ENCODE measurements at places on chromosomes 16 and 17.

DNA sequence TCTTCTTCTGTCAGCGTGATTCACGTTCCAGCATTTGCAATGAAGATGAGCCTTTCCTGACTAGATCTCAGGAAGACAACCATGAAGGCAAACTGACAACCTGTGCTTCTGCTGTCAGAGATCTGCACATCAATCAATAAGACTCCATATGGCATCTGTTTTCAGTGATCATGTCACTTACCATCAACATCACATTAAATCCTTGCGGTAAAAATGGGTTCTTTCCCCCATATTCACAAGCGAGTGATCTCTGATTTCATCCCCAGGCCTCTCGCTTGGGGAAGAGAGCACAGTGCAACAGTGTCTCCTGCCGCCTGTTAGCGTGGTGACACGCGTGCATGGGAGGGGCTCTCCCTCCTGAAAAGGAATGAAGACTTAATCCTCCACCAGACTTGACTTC lies 11.1 kb downstream of the NACA2 start:
- DNase-seq, result no peak

GRCh38 chr16:49617710-49618330 lies 238.1 kb downstream of the ZNF423 start:
- no peak for DNase-seq

- DNase-seq, result no peak
Observed at GRCh38 chr17:18321309-18321708, 6.2 kb downstream of the SMCR8 start.

DNA sequence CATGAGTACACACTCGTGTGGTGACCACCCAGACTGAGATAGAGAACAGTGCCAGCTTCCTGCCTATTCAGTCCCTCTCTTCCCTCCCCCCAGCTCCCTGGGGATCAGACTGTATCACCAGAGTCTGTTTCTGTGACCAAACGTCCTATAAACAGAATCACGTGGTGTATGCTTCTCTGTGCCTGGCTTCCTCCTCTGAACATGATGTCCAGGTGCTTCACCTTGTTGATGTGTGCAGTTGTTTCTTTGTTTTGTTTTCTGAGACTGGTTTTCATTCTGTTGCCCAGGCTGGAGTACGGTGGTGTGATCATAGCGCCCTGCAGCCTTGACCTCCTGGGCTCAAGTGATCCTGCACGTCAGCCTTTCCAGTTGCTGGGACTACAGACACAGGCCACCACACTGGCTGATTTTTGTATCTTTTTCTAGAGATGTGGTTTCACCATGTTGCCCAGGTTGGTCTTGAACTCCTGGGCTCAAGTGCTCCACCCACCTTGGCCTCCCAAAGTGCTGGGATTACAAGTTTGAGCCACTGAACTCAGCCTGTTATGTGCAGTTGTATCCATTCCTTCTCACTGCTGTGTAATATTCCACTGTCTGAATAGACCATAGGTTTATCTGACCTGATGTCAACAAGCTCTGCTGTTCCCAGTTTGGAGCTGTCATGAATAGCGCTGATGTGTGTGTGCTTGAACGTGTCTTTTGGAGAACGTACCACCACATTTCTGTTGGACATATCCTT lies 28.9 kb upstream of the PRM1 start:
- no peak for DNase-seq

DNA sequence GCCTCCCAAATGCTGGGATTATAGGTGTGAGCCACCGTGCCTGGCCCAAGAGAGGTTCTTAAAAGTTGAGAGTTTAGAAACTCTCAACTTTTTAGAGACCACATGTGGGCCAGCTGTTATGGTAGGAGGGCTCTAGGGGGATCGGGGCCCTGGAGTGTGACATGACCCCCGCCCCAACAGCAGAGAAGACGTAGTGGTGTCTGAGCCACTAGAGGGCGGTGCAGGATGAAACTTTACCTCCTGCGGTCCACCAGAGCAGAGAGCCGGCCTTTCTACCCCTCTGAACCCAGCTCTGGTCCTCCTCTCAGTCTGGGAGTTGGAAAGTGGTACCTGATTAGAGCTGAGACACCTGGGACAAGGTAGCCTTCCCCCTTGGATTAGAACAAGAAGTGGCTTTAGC lies 7.4 kb downstream of the CDK5RAP3 start:
- peak; percentile 29 for DNase-seq

GRCh38 chr17:45663772-45664171 lies 120.3 kb upstream of the CRHR1 start:
- DNase-seq, result no peak

DNA sequence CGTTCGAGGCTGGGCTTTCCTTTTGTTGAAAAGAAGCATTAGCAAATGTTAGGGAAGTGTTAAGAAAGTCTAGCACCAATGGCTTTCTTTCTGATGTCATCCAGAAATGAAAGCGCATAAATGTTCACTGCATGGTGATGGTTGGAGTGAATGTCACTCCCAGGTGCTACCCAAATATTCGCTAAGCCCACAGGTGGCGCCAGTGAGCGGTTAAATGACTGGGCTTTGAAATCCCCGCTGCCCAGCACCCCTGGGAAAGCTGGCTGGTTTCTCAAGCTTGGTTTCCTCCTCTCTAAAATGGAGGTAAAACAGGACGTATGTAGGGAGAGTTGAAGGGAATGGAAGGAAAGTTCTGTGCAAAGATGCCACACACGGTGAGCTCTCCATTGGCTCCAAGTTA lies 104.4 kb downstream of the IRX5 start:
- DNase-seq, result peak; percentile 12

- DNase-seq, result no peak
Observed at GRCh38 chr17:17499402-17500145, 3.4 kb upstream of the RASD1 start.

DNA sequence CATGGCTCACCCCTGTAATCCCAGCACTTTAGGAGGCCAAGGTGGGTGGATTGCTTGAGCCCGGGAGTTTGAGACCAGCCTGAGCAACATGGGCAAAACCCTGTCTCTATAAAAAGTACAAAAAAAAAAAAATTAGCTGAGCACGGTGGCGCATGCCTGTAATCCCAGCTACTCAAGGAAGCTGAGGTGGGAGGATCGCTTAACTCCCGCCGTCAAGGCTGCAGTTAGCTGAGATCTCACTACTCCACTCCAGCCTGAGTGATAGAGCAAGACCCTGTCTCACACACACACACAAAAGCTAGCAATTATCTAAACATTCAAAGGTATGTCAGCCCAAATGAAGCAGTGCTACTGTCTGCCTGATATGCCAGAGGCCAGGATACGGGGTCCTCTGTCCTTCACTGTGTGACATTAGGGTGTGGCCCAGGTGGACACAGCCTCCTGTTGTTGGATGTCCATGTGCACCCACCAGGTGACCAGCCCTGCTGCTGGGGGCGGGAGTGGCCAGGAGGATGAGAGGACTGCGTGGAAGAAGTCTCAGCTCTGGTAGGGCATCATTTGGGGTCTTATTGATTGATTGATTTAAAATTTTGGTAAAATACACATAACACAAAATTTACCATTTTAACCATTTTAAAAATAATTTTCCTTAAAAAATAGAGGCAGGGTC lies 3.9 kb downstream of the NLRC3 start:
- no peak for DNase-seq

DNA sequence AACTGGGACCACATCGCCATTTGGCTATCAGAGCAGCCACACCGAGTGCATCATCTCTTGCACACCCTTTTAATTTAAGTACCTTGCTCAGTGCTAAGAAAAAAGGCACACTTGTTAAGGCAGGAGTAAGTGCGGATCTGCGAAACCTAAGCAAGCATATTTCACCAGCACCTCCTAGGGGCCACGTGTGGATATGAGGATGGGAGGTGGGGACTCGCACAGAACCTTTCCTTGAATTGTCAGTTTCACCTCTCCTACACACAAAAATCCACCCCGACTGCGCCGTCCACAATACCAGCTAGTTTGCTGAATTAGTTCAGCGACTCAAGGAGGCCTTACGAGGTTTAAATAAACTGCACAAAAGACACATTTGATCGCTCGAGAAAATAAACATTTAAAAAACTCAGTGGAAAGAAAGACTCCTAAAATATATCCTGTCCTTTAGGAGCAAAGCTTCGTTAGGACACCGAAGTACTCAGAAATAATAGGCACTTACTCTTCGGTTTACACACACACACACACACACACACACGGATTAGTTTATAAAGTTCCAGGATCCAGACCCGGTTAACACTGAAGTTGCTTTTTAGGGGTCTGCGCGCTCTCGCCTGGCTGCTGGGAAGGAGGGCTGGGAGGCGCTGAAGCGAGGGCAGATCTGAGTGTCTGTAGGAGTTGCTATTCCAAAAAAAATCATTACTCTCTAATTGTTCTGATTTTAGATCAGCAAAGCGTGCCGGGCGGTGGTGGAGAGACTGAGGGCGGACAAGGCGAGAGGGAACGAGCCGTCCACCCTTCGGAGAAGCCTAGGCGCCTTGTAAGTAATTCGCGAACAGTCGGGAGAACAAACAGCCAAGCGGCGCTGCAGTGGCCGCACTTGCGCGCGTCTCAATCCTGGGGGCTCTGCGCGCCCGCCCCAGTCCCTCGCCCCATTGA lies 1.0 kb upstream of the KCNJ2 start:
- DNase-seq, result no peak

- no peak for DNase-seq
Observed at GRCh38 chr17:19333736-19334290, 28.7 kb downstream of the B9D1 start.

DNA sequence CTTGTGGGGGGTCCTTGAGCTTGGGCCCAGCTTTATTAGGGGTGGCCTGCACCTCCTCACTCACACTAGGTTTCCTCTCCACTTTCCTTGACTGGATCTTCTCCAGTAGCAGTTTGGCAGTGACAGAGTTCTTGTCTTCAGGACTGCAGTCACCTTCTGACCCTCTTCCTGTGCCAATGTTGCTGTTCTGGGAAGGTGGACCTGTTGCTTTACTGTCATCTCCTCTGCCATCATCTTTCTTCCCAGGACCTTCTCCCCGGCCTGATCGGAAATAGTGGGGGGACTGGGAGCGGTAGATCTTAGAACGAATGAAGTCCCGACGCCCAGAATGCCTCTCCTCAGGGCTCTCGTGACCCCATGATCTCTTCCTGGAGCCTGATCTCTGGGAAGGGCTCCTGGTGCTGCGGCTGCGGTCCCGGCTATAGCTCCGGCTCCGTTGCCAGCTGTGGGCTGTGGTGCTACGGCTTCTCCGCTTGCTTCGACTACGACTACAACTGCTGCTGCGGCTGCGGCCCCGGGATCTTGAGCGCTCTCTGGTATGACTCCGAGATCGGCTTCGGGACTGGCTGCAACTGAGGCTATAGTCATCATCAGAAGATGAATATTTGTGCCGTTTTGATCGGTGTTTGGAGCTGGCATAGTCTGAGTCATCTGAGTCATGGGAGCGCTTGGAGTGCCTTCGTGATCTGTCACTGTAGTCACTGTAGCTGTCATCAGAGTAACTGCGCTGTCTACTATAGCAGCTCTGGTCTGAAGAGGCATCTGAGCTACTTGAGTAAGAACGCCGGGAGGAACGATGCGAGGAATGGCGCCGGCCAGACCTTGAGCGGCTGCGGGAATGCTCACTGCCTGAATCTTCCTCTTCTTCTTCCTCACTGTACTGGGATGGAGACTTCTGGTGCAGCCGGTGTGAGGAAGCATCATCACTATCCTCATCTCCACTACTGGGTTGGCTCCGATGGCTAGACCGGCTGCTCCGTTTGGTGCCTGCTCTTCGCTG lies 9.5 kb upstream of the ITGA2B start:
- DNase-seq, result no peak

DNA sequence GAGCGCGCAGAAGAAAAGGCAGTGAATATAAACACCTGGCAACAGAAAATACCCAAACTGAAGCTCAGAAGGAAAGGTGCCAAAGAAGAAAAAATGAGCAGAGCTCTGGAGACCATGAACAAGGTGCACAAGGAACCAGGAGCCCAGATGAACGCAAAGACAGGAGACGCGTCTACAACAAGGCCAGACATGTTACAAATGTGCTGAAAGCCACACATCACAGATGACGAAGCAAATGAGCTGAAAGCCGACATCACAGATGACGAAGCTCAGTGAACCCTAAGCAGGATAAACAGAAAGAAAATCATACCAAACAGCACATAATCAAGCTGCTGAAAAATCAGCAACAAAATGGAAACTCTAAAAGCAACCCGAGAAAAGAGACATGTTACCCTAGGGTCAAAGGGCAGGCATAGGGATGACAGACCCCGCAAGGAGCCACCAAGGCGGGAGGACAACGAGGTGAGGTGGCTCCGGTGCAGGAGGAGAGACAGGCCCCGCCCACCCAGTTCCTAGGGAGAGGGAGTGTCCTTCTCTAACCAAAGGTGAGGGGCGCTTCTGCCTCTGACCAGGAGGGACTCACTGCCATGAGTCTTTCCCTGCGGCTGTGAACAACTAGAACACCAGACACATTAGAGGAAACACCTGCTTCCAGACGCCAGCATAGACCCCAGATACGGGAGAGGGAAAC lies 39.1 kb downstream of the CCDC57 start:
- no peak for DNase-seq

GRCh38 chr17:79577485-79578187 lies 33.2 kb downstream of the RBFOX3 start:
- no peak for DNase-seq

DNA sequence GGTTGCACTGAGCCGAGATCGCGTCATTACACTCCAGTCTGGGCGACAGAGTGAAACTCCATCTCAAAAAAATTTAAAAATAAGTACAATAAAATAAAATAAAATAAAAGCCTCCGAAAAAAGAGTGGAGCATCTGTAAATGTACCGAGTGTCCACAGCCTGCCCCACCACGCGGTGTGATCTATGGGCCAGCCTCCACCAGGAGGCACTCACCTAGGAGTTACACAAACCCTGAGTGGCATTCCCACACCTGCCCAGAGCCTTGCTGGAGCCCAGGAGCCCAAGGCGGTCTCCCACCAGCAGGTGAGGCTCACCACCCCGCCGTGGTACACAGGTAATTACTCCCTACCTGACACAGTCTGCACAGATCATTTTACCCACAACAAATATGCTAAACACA lies 183.2 kb downstream of the ZNF423 start:
- DNase-seq, result no peak

- DNase-seq, result no peak
Observed at GRCh38 chr17:3766779-3767178, 34.2 kb downstream of the ITGAE start.

DNA sequence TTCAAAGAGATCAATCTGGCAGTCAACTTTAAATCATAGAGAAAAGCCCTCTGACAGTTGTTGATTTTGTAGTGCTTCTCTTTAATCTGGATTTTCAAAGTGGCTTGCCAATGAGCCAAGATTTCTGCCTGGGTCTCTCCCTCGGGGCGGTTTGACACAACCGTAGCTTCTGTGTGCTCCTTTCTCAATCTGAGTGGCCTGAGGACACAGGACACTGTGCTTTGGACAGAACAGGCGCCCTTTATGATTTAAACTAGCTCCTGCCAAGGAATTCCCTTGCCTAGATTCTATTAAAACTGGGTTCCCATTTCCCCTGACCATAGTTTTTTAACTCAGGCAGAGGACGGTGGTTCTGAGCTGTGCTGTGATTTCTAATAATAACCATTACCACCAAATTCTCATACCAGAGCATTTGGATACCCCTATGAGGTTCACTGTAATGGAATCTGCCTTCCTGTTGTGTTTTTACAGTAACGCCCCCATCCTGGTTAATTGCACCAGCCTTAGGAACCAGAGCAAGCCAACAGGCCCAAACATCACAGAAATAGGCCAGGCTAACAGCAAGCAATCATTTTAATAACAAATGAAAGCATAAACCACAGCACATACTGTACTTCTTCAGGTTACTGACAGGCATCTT lies 4.0 kb downstream of the ZFHX3 start:
- DNase-seq, result no peak

- peak; percentile 68 for DNase-seq
Observed at GRCh38 chr17:39461926-39462569, 762 bp downstream of the CDK12 start.

- peak; percentile 54 for DNase-seq
Observed at GRCh38 chr16:67562918-67563707, 787 bp downstream of the CTCF start.

- DNase-seq, result no peak
Observed at GRCh38 chr16:84270531-84270930, 24.1 kb upstream of the WFDC1 start.

Measured in activated T-cell treated with anti-CD3 and anti-CD28 coated beads for 48 hours (primary cell).